ENCODE measurements at places on chromosomes 11 and 22.

GRCh38 chr22:44793506-44794172, 41.3 kb downstream of the ARHGAP8 start:
- no peak for DNase-seq

DNA sequence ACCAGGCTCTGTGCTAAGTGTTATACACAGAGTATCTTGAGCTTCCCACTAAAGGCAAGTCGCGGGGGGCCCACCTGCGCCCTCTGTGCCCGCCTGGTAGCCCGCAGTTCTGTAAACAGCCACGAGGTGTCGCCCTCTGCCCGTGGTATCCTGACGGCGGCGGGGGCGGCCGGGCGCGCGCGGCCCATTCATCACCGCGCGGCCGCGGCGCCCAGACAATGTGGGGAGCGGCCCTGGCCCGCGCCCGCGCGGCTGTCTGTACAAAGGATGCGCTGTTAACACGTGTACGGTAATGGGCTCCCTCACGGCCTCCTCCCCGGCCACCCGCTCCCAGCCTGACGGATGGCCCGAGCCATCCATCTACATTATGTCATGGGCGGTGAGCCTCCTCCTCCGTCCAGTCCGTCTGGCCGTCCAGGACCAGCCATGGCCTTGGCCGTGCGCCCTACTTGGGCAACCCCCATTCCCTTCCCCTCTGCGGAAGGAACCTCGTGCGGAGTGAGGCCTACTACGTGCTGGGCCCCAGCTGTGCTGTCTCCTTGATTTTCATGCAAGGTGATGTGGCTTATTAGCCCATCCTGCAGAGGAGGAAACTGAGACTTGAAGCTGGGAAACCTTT, 99.4 kb downstream of the MIAT start:
- peak; percentile 50 for DNase-seq

- no peak for DNase-seq
These were observed 53.4 kb downstream of the ARHGAP42 start for GRCh38 chr11:100740440-100740839.

DNA sequence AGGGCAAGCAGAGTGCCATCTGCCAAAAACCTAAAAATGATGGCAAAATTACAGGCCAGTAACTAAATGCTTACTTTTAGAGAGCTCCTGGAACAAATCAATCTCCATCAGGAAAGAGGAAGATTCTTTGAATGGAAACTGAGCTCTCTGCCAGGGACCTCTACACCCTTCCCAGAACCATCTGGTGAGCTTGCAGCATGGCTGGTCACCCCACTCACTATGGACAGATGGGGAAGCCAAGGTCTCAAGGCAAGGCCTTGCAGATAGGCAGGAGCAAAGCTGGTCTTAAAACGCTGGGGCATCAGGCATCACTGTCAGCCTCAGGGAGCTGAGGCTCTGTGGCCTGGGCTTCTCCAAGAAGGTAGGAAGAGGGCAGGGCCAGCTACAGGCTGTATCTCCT, 36.2 kb downstream of the SERGEF start:
- DNase-seq, result no peak

GRCh38 chr11:122628810-122629555, 26.5 kb upstream of the UBASH3B start:
- peak; percentile 29 for DNase-seq

- no peak for DNase-seq
These were observed 47.1 kb downstream of the EHF start for GRCh38 chr11:34667810-34668582.

GRCh38 chr11:127074151-127074761, 73.7 kb upstream of the KIRREL3 start:
- no peak for DNase-seq

GRCh38 chr11:130403967-130404366, 24.4 kb downstream of the ADAMTS8 start:
- no peak for DNase-seq

GRCh38 chr11:86041975-86042378, 26.9 kb downstream of the PICALM start:
- peak; percentile 87 for DNase-seq

GRCh38 chr11:123241874-123242543, 47.0 kb upstream of the CLMP start:
- DNase-seq, result no peak

DNA sequence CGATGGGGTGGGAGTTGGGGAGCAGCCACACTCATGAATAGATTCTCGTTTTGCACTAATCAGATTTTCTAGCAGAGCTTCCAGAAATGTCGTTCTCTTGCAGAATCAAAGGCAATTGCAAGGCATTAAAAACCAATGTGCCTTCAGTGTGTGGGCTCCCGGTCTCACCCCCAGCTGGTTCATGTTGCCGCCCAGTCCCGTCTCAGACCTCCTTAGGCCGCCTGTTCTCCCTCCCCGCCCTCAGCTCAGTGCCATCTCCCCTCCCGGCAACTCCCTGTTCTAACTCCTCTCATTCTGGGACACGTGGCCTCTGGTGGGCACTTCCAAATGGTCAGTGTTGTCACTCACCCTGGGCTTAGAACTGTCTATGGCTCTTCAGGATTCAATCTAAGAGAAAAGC, 42.5 kb upstream of the SMIM38 start:
- no peak for DNase-seq

GRCh38 chr11:69634590-69634989, 6.4 kb upstream of the CCND1 start:
- no peak for DNase-seq

DNA sequence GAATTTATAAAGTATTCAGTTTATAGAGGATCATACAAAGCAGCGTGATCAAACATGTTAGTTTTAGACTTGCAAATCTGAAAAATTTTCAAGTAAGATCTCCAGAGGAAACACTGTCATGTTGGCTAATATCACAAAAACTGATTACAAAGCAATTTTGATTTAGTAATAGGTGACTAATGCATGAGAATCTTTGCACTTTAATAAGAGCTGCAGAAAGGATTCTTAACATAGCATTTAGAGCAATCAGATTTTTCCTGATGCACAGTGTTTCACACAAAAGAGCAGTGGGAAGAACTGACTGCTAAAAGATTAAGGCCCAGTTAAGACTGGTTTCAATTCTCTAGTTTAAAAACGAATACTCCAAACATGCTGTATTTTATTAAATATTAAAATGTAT, 321.2 kb downstream of the GUCY1A2 start:
- no peak for DNase-seq

DNA sequence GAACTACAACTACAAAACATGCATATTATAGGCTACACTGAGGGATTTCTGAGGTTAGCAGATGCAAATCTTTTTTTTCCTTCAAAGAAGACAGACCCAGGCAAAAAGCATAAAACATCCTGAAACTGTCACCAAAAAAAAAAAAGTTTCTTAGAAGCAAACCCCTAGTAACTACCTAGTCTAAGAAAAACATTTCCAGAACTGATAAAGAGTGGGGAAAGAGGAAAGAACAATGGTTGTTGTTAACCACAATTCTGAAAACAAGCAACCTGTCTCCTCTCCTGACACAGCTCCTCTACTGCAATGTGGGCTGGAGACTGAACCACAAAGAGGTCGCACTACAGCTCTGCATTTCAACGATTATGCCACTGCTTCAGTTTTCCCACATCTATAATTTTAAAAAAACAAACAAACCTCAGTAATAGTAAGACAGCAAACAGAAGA, 15.0 kb downstream of the DENND5A start:
- DNase-seq, result no peak

- no peak for DNase-seq
These were observed 50.4 kb upstream of the ARHGAP20 start for GRCh38 chr11:110762590-110762989.

- no peak for DNase-seq
These were observed 17.0 kb upstream of the CDON start for GRCh38 chr11:126079621-126080124.

- DNase-seq, result no peak
These were observed 912 bp downstream of the PTPRCAP start for GRCh38 chr11:67436459-67437081.

- DNase-seq, result no peak
These were observed 192.0 kb downstream of the GRIK4 start for GRCh38 chr11:120703358-120704152.

- DNase-seq, result no peak
These were observed 3.0 kb downstream of the MLC1 start for GRCh38 chr22:50082197-50082715.

- DNase-seq, result no peak
These were observed 45.9 kb downstream of the SLC1A2 start for GRCh38 chr11:35373284-35373933.

GRCh38 chr11:72826942-72827480, 12.8 kb downstream of the ATG16L2 start:
- DNase-seq, result no peak

DNA sequence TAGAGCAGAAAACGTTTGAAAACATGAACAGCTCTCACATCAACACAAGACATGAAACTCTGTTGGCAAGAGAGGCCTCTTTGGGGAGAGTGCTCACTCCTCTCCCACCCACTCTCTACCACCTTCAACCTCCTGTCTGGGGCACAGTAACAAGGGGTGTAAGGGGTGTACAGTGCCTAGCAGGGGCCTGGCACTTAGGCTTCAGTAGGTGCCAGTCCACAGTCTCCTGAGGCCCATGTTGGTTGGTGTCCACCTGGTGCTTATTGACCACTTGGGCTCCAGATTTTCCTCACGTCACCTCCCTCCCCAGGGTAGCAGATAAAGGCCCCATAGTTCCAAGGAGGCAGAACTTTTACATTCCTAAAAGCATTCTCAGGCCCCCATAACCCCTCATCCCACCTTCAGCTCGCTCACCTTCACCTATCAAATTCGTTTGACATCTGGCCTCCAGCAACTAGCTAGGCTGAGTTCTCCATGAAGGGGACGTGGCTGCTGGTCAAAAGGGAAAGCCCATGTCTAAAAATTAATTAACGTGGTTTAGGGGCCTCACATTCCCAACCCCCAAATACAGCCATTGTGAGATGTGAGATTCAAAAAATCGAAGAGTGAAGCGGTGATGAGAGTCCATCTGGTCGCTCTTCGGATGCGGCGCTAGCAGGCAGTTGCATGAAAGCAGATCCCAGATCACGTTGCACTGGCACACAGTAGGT, 712 bp upstream of the MED15 start:
- DNase-seq, result no peak

GRCh38 chr11:130691581-130691980, 224.7 kb downstream of the SNX19 start:
- DNase-seq, result no peak

DNA sequence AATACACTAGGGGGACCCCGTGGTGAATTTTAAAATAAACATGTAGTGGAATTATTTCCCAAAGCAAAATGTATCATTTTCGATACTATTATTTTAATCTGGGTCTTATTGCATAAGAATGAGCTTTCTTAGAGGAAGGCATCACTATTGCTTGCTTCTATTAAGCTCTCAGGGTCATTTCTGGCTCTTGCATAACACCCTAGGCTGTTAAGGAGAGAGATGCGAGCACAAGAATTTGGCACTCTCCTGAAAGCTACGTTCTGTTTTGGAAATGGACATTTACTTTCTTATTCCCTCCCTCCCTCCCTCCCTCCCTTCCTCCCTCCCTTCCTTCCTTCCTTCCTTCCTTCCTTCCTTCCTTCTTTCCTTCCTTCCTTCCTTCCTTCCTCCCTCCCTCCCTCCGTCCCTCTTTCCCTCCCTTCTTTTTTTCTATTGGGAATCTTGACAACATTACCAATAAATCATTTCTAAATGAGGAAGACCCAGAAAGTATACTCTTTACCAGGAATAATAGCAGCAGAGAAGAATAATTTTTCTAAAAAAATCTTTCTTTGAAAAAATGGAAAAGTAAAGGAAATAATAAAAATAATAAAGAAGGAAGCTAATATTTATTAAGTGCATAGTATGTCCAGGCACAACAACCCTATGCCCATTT, 83.6 kb upstream of the BDNF start:
- no peak for DNase-seq
